Central memory CD4-positive, alpha-beta T cell (primary cell): ENCODE measurements at places on chromosomes 16 and 17.
A peak's percentile ranks its signal among the peaks of the same experiment; 100 is the strongest.

GRCh38 chr16:59148769-59149155 is 414.6 kb upstream of the GOT2 start:
- no peak for DNase-seq

DNA sequence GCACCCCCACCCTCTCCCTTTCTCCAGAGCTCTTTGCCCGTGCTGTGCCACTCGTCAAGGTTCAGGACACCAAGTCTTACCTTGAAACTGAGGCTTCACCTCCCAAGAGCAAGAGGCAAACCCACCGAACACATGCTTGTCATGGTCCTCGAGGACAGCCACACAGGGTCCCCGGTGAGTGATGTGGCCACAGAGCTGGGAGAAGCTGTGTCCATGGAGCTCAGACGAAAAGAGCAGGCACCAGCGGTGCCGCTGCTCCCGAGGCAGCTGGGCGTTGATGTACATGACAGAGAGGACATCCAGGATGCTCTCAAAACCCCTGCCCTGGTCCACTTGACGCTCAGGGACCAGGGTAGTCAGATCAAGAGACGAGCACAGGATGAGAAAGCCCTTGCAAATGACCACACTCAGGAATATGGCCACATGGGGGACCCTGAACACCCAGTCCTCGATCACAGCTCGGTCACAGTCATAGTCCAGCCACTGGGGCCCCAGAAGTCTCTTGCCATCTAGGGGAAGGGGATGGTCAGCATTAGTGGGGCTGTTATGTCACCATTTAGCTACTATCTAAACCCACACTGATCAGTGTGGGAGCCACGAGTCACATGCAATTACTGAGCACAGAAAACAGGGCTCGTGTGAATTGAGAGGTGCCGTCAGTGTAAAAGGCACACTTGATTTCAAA is 17.8 kb downstream of the MEAK7 start:
- no peak for DNase-seq

- DNase-seq, result no peak
These were observed 7.7 kb downstream of the KNOP1 start for GRCh38 chr16:19710191-19710908.

DNA sequence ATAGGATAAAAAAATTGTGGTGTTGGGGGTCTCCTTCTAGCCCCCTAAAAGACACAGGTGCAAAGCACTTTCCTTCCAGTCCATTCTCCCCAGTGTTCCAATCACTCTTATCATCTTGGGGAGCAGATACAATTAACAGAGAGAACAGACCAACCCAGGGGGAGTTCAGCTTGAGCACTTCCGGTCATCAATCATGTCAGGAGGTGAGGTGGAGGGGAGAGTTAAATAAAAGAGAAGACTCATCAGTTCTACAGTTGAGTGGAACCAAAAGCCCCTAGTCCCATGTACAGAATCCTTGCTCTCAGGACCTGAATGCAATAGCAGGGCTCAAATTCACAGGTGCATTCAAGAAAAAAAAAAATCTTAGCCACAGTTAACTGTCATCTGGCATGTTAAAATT is 122.3 kb downstream of the DYNLRB2 start:
- no peak for DNase-seq

- DNase-seq, result no peak
These were observed 201.0 kb downstream of the SHISA9 start for GRCh38 chr16:13102401-13102800.

GRCh38 chr16:76268824-76269223 is 8.4 kb upstream of the CNTNAP4 start:
- DNase-seq, result no peak

DNA sequence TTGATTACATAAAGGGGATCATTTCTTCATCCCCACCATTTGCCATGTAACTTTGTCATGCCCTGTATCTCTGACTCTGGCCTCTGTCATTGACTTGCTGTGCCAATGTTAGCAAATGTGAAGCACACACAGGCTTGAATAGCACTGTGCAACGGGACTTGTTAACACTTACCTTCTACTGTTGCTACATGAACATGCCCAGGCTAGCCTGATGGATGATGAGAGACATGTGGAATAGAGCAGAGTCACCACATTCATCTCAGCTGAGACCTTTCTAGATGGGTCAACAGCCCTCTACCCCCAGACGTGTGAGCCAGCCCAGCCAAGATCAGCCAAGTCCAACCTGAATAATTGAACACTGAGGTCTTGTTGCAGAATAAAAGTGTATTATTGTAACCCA is 162.1 kb upstream of the SALL1 start:
- DNase-seq, result no peak

GRCh38 chr16:2713985-2714774 is 5.8 kb downstream of the PRSS27 start:
- DNase-seq, result no peak

GRCh38 chr16:72042157-72042660 is 12.1 kb upstream of the HP start:
- no peak for DNase-seq

DNA sequence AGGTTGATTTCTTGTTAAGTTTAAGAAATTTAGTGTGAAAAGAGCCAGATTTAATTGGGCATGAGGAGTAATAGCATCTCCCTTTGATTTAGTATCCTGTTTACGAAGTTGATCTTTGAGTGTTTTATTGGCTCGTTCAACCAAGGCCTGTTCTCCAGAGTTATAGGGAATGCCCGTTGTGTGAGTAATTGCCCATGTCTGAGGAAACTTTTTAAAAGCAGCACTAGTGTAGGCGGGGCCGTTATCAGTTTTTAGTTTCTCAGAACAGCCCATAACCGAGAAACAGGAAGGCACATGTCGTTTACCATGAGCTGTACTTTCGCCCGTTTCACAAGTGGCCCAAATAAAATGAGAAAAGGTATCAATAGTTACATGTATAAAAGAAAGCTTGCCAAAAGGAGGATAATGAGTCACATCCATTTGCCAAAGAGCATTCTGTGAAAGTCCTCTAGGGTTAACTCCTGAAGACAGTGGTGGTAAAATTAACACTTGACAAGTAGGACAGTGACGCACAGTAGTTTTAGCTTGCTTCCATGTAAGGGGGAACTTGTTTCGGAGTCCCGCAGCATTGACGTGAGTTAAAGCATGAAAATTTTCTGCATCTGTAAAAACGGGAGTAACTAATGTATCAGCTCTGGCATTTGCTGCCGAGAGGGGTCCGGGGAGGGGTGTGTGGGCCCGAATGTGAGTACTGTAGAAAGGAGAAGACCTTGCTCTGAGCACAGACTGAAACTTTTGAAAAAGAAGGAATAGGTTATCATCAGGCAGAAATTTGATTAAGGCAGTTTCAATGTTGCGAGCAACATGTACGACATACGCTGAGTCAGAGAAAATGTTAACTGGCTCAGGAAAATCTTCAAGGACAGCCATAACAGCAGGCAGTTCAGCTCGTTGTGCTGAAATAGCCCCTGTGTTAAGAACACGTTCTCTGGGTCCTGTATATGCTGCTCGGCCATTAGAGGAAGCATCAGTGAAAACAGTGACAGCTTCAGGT is 18.5 kb upstream of the KCTD5 start:
- DNase-seq, result peak; percentile 40

DNA sequence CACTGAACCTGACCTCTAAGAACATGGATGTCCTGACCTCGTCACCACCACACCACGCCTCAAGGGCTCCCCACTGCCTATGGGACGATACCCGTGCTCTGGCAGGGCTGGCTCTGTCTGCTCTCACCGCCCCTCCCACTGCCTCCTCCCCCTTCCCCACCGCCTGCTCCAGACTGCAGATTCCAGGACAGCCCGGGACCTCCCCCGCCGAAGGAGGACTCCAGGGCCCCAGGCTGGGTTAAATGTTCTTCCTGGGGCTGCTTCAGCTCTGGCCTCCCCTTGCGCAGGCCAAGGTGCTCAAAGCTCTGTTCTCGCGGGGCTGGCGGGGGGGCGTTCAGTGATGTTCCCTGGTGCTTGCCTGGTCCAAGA is 3.1 kb downstream of the NPW start:
- DNase-seq, result no peak

- DNase-seq, result no peak
These were observed 101.6 kb downstream of the METRNL start for GRCh38 chr17:83180996-83181481.

GRCh38 chr16:84832488-84833143 is 12.8 kb downstream of the CRISPLD2 start:
- DNase-seq, result no peak

DNA sequence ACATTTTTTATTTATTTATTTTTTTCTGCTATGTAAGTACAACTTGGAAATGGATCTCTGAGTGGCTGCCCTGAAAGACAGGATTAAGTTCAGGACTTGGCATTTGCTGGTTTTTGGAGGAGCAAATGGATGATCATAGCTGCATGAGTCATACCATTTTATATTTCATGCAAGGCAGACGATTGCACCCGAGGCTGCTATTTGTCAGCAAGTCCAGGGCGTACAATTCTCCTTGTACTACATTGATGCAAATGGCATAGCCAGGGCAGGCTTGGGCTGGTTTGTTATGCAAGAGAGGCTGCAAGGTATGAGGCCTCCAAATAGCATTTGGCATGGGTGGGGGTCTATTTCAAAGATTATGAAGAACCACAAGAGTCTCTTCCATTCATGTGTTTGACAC is 81.2 kb upstream of the CACNG3 start:
- no peak for DNase-seq

- peak; percentile 72 for DNase-seq
These were observed 652 bp upstream of the SLC25A19 start for GRCh38 chr17:75289832-75290337.

DNA sequence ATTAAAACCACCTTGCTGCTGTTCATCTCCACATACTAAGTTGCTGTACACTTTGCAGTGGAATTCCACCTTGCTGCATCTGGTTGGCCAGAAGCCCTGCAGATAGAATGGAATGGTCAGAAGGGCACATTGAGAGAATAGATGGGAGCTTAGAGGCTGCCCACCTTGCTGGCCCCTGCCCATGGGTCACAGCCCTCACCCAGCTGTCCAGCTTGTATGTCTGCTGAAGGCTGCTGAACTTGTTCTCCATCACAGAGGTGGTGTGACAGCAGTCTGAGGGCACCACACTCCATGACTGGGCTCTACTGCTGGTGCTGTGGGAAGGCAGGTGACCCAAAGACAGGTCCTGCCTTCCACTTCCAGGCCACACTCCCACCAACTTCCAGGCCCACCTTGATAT is 1755.4 kb downstream of the TP53TG3F start:
- no peak for DNase-seq

DNA sequence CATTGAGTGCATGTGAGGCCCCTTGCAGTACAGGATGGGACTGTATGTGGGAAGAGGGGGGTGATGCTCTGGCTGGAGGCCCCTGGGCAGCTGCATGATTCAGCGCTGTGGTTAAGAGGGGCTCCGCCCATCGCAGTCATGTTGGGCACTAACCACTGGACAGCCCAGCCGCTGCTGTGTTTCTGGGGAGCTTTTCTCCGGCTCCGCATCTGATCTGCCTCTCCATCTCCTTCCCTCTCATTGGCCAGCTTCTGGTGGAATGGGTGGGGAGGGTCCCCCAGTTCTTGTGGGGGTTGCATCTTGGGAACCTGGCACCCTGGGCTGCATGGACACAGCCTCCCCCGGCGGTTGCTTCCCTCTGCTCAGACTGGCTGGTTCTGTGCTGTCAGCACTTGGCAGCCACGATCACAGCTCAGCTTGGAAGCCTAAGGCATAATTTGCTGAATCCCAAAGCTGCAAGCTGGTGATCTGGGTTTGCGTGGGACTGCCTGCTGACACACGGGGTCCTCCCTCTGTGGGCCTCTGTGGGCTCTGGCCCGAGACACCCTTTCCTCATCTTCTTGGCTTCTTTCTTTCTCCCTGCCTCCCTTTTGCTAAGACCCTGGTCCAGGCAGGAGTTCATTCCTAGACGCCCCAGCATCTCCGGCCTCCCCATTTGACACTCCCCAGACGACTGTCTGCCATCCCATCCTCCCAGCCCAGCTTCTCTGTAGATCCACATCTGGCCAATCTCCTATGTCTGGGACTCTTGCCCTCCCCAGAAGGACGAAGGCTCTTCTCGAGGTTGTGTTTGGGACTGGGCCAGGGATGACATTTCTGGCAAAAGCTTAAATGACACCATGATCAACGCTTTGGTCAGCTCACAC is 168.3 kb downstream of the SEC14L1 start:
- no peak for DNase-seq

GRCh38 chr16:79509211-79509631 is 91.3 kb downstream of the MAF start:
- no peak for DNase-seq

GRCh38 chr17:72075995-72076677 is 44.7 kb upstream of the SOX9 start:
- no peak for DNase-seq

- DNase-seq, result no peak
These were observed 48.8 kb downstream of the PRMT7 start for GRCh38 chr16:68359398-68360191.

- no peak for DNase-seq
These were observed 27.9 kb upstream of the PMFBP1 start for GRCh38 chr16:72199761-72200337.

DNA sequence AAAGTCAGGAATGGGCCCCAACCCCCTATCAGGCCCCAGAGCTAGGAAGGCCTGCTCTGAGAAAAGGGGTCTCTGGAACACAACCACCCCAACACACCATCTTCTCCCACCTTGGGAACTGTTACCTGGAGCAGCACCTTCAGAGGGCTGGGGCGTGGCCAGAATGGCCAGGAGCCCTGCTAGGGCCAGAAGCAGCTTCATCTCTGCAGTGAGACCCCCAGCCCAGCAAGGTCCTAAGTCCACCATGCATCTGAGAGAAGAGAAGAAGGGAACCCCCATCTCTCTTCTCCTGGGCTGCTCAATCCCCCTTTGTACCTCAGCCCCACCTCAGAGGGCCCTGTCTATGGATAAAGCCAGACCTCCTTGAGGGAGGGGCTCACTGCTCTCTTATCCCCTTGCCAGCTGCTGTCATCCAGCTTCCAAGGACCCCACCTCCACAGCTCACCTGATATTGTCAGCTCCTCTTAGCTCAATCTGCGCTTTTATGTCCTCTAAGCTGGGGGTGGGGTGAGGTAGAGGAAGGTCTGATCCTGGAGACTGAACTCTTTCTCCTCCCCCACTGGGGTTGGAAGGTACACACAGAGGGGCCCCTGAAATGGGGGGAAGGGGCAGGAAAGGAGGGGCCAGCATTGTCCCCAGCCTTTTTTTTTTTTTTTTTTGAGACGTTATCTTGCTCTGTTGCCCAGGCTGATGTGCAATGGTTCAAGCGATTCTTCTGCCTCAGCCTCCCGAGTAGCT is at the start of gene MPO:
Gene MPO (minus strand): TSS at position 456 of the 738 bp plus-strand sequence. CDS start 177 bp downstream, at position 279.
- no peak for DNase-seq

DNA sequence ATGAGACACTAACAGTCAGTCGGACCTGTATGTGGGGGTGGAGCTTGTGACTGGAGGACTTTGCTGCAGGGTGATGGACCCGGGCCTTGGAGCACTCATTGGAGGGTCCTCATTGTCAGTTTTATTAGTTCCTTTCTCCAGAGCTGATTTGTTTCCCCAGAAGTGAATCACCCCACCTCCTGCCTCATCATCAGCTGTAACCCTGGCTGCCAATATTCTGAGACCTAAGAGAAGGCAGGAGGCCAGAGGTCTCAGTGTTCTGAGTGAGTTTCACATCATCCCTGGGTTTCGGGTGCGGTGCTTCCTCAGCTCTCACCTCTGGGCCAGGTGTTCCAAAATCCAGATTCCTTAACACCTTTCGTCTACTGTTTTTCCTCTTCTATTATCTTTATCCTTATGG is 49.9 kb upstream of the KIFC3 start:
- DNase-seq, result no peak

GRCh38 chr17:82257473-82257872 is 16.0 kb downstream of the CSNK1D start:
- DNase-seq, result peak; percentile 46

- DNase-seq, result no peak
These were observed 78.9 kb upstream of the LHX1 start for GRCh38 chr17:36858119-36859002.

GRCh38 chr17:19487024-19487600 is 46.5 kb upstream of the SLC47A1 start:
- DNase-seq, result no peak

GRCh38 chr17:15261258-15261801 is 3.8 kb downstream of the PMP22 start:
- no peak for DNase-seq
